ENCODE measurements at places on chromosomes 2 and 18. TPM values are rescaled to one million over a fixed set of nuclear protein-coding genes. Genes with fewer than 3 reads are reported as not detected.

DNA sequence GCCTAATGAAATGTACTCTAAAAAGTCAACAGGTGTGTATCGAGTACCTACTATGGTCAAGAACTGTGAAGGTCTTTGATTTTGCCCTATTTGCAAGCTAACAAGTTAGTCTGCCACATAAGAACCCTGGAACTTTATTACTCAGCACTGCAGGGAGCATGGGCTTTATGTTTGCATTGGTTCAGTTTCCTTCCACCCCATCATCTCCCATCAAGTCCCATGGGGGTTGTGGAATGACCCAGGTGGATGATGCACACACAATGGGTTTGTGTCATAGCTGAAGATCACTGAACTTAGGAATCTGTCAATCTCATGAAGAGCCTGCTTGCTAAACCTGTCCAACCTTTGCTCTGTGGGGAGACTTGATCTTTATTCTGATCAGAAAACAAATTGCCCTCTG is 265.5 kb downstream of the RPRM start:
- no peak for DNase-seq

FOXI3 gene
- total RNA-seq, result not detected

DNA sequence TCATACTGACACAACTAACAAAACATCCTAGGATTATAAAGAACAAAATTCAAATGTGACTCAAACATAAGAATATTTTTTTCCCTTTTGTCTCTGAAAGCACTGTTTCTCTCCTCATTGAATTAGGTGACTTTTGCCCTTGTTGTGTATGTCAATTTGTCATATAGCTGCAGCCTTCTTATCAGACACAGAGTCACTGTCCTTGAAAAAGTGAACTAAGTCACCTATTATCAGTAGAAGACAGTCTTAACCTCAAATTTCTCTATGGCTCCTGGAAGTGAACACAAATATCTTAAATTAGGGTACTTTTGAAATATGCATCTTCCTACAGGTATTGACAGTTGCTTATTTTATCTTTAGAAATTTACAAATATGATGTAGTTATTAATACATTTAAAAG is 360.6 kb downstream of the NBAS start:
- no peak for DNase-seq

- no peak for DNase-seq
Observed at GRCh38 chr2:58913082-58913726, 672.1 kb upstream of the FANCL start.

PHOSPHO2 gene
- 2.8 TPM for total RNA-seq

- no peak for DNase-seq
Observed at GRCh38 chr2:118055512-118056164, 32.6 kb upstream of the INSIG2 start.

CHRNG gene
- total RNA-seq, result not detected

HNRNPLL gene
- total RNA-seq, result 43.2 TPM

DNA sequence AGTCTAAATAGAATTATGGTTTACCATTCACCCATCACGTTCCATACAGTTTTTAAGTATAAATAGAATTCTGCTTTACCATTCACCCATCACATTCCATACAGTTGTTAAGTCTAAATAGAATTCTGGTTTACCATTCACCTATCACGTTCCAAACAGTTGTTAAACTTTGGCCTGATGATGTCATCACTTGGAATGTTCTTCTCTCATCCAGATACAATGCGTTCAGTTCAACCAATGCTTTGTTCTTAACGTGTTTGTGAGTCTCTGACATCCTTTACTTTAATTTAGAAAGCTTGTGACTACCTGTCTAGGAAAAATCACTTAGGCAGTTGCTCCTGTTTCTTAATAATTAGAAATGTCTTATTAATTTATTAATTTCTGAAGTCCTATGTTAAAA is 236.3 kb upstream of the RASGRP3 start:
- DNase-seq, result no peak

GRCh38 chr18:68733707-68734106 is 18.8 kb upstream of the TMX3 start:
- DNase-seq, result no peak

- no peak for DNase-seq
Observed at GRCh38 chr2:234491281-234491680, 5.6 kb downstream of the ARL4C start.

ZBTB7C gene
- 0.37 TPM for total RNA-seq

DNA sequence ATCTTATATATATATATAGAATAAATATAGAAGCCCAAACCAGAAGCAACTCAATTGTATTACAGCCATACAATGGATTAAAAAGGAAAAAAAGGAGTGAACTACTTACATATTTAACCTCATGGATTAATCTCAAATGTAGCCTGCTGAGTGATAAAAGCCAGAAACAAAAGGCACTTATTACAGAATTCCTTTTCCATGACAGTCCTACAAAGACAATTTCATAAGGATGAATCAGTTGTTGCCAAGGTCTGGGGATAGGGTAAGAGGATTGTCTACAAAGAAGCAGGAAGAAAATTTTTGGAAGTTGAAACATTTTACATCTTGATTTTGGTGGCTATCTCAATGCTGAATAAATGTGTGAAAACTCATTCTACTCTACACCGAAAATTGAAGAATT is 103.9 kb upstream of the DCC start:
- no peak for DNase-seq

EPHA4 gene
- total RNA-seq, result 3.5 TPM

LYG2 gene
- total RNA-seq, result 0.27 TPM

- DNase-seq, result no peak
Observed at GRCh38 chr2:110866466-110866865, 134.1 kb downstream of the ACOXL start.

- DNase-seq, result no peak
Observed at GRCh38 chr18:35653392-35654135, 72.0 kb downstream of the GALNT1 start.

- DNase-seq, result no peak
Observed at GRCh38 chr2:23595601-23596251, 210.7 kb downstream of the KLHL29 start.

FBXO41 gene
- 34.9 TPM for total RNA-seq

DNA sequence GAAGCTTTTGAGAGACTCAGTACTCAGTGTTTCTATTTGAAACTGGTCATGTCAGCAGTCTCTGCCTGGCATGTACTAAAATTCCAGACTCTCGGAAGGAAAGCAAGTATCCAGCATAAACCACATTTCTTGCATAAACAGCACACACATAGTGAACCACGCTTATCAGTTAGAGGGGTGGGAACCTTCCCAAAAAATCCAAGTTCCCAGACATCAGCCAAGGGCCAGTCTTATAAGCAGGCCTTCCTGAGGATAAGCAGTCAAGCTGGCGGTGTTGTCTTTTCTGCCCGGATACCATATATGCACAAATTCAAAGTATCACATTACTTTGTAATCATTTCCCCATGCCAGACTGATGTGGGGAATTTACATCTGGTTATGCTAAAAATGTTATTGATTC is 73.6 kb downstream of the ST6GAL2 start:
- no peak for DNase-seq

- DNase-seq, result no peak
Observed at GRCh38 chr2:29368659-29369040, 253.4 kb downstream of the CLIP4 start.

EPB41L3 gene
- total RNA-seq, result 0.34 TPM

DNA sequence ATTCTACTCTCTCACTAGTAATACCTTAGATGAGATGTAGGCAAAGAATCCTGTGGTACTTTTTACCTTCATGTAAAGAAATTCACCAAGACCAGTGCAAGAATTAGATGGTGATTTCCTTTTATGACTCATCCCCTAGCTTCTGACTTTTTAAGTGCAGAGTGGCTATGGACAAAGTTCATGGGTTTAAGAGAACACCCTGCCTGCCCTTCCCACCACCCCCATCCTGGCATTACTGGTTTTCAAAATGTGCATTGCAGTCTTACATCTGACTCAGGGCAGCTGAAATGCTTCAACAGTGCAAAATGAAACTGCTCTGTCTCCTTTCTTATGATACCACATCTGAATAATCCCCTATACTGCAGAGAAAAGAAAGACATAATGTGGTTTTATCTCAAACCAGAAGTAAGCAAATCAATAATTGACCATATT is 22.6 kb downstream of the MAIP1 start:
- DNase-seq, result peak; percentile 29

GRCh38 chr2:120398996-120399888 is 53.3 kb downstream of the INHBB start:
- DNase-seq, result peak; percentile 41

IL1RL2 gene
- total RNA-seq, result not detected

GRCh38 chr18:74905247-74905646 is 303.7 kb downstream of the PTGR3 start:
- DNase-seq, result no peak

- DNase-seq, result no peak
Observed at GRCh38 chr2:165054652-165055051, 99.3 kb upstream of the SLC38A11 start.

GRCh38 chr18:70469916-70470315 is 181.1 kb downstream of the SOCS6 start:
- DNase-seq, result no peak

DNA sequence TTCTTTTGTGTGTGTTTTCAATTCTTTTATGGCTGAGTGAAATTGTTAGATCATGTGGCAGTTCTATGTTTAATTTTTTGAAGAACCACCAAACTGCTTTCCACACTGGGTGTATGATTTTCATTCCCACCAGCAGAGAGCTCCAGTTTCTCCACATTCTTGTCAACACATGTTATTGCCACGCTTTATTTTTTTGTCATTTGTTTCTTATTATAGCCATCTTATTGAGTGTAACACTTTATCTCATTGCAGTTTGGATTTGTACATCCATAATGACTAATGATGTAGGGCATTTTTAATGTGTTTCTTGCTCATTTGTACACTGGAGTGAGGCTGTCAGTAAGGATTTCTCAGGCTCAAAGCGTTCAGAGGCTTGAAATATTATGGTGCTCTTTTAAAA is 184.2 kb downstream of the PIEZO2 start:
- no peak for DNase-seq

DNA sequence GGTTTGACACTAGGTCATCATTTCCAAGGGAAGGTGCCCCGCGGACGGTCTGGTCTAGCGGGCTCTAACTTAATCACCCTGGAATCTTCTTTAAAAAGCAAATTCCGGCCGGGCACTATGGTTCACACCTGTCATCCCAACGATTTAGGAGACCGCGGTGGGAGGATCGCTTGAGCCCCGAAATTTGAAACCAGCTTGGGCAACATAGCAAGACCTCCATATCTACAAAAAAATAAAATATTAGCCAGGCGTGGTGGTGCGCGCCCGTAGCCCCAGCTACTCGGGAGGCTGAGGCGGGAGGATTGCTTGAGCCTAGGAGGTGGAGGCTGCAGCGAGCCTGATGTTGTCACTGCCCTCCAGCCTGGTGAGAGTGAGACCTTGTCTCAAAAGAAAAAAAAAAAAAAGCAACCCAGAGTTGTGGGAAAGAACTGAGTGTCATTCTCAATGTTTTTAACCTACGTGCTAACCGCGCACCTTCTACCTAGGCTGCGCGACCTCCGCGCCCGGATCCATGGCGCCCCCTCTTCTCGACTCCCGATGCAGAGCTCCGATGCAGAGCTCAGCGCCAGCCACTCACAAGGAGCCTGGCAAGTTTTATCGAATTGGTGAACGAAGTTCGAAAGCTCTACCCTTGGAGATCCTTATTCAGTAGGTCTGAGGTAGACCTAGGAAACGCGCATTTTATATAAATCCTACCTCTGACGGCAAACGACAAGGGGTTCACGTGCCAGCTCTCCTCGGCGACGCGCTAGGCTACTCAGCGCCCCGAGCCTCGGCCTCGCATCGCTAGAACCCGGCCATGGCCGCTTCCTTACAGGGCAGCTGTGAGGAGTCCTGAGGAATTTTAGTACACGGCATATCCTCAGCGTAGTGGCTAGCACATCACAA is 888 bp upstream of the TWSG1 start:
- no peak for DNase-seq

FAM237A gene
- not detected for total RNA-seq

DNA sequence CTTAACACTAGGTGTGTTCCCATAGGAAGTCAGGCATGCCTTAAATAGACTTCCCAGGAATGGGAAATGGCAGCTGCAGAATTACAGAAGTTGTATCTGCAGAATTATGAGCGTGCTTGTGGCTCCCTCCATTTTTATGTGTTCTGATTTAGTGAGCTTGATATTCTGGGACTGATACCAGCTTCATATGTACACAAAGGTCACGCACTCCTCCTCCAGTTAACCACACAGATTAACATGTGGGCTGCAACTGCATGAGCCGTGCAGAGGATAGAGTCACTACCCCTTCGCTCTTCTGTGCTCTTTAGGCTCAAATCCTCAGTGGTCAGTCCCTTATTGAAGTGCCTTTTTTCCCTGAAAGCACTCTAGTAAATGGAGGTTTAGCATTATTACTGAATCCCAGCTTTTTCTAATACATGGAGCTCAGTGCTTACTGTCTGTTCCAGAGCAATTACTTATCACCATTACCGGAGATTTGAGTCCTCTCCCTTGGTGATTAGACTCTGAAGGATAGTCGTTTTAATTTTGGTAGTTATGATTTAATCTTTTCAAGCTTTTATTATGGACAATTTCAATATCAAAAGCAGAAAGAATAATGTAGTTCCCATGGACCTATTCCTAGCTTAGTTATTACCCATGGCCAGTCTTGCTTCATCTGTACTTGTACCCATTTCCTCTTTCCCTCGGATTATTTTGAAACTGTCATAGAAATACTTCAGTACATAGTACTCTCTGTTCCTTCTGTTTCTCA is 238.3 kb downstream of the PRKCE start:
- no peak for DNase-seq

DNA sequence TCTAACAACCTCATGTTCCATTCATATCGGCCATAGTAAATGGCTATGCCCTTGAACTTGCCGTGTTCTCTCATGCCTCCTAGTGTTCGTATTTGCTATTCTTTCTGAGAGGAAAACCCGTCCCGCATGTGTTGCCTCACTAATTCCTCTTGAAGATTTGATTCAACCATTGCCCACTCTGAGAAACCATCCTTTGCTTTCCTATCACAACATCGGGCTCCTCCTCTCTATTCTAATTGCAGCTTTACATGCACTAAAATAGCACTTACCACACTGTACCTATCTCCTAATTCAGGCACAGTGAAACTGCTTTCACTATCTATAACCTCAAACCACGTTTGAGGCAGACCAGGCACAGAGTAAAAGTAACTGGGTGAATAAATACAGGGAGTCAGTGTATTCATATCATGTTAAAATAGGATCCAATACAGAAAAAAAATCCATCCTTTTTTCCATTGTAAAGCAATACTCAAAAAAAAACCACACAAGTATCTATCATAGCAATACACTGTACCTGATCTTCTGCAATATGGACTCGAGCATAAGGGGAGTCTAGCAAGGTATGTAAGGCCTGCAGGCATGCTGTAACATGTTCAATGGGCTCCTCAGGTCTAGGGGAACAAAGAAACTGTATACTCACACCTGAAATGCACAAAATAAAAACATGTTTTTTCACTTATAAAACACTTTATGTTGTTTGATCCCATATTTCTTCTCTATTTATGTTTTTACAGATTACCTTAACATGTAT is 39.0 kb upstream of the STRN start:
- no peak for DNase-seq

STK39 gene
- 118 TPM for total RNA-seq

Measured in HCT116 (cell line).